ENCODE measurements at places on chromosomes 13 and 19.

- DNase-seq = peak; percentile 23
These were observed 7.9 kb upstream of the LINGO3 start for GRCh38 chr19:2315818-2316353.

- no peak for DNase-seq
These were observed at the start of gene EXOC3L2 for GRCh38 chr19:45245334-45245787. Gene EXOC3L2, minus strand, starts transcription at chr19:45245407. Its CDS starts 6,362 bp downstream, at chr19:45239045.

- peak; percentile 60 for DNase-seq
These were observed 104.7 kb upstream of the KL start for GRCh38 chr13:32911506-32911905.

DNA sequence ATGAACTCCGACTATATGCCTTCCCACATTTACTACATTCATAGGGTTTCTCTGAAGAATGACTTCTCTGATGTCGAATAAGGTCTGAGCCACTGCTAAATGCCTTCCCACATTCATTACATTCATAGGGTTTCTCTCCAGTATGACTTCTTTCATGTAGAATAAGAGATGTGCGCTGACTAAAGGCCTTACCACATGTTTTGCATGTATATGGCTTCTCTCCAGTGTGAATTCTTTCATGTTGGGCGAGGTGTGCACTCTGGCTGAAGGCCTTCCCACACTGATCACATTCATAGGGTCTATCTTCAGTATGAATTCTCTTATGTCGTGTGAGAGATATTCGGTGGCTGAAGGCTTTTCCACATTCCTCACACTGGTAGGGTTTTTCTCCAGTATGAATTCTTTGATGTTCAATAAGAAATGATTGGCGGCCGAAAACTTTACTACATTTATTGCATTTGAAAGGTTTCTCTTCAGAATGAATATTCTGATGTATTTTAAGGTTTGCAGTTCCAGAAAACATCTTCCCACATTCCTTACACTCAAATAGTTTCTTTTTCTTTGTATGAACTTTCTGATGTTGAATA lies 35.8 kb downstream of the ZNF667 start:
- no peak for DNase-seq

DNA sequence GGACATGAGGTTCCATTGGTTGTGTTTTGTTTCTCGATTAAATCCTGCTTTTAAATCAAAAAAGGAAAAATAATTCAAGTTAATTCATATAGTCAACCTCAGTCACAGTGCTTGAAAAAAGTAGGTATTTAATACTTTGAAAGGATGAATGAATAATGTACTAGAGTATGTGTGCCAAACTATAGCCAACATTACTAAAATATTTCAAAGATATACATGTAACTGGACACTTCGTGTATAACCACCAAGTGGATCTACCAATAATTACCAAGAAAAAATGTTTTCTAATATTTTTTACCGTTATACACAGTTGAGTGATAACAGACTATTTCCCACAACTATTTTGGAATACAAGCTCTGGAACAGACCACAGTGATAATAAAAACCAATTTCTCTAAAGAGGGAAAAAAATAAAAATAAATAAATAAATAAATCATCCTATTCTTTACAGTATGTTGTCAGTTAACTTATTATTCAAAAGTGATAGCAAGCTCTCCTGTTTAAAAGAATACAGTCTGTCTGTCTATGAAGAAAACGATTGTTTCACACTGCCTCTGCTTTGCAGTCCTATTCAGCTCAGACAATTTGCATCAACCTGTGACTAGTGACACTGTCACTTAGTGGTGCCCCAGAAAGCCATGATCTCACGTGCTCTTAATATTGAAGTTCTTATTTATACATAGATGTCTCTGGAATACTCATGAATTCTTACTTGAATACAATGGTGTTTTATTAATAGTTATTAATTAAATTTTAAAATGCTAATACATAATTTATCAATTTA lies 58.2 kb downstream of the UBL3 start:
- DNase-seq = no peak

- no peak for DNase-seq
These were observed 32.2 kb downstream of the C13orf46 start for GRCh38 chr13:113941571-113942191.

GRCh38 chr19:18389726-18390064 lies 3.7 kb downstream of the GDF15 start:
- no peak for DNase-seq

DNA sequence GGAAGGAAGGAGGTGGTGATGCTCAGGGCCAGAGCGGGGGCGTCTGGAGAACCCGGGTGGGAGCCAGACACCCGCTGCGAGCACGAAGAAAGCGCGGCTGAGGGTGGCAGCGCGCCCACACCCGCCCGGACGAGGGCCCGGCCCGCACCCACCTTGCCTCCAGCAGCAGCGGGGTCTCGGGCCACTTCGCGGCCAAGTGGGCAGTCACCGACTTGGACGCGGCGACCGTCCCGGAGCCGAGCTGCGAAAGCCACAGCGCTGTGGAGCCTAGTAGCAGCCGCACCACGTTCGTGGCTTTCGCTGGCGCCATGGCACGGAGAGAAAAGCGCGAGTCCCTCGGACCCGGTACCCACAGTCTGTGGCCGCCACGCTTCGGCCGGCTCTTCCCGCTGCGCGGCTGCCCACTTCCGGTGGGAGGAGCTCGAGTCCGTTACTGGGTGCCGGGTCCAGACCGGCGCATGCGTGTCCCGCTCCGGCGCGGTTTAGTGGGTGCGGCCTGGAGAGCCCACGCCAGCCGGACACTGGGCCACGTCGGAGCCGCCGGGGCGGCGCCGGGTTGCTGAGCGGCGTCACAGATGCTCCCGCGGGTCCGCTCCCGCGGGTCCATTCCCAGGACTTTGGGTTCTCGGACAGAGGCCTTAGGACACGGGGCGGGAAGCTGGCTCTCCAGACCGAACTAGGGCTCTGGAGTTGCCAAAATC lies at the start of gene UGGT2:
Gene UGGT2, minus strand, starts transcription at position 399 of the 701 bp plus-strand sequence. Its CDS starts 89 bp downstream, at position 310.
- peak; percentile 40 for DNase-seq

DNA sequence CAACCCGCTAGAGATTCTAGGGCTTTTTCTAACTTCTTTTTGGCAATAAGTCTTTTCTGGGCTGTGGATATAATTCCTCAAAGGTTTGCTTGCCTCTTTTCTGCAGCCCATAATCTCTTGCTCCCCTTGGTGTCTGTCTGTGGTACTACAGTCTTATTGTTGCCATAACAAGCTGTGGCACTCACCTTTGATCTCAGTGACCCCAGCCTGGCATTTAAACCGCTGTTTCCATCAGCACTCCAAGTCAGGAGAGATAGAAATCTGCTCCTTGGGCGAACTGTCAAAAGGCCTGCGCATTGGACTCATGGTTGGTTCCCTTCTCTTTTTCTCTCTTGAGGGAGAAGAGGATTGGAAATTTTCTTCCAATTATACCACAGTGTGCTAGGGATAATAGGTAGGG lies 14.5 kb upstream of the MPHOSPH8 start:
- no peak for DNase-seq

- DNase-seq = no peak
These were observed 80.0 kb downstream of the WDFY2 start for GRCh38 chr13:51663973-51664957.

- DNase-seq = no peak
These were observed 1582.0 kb upstream of the PCDH20 start for GRCh38 chr13:62997696-62998095.

DNA sequence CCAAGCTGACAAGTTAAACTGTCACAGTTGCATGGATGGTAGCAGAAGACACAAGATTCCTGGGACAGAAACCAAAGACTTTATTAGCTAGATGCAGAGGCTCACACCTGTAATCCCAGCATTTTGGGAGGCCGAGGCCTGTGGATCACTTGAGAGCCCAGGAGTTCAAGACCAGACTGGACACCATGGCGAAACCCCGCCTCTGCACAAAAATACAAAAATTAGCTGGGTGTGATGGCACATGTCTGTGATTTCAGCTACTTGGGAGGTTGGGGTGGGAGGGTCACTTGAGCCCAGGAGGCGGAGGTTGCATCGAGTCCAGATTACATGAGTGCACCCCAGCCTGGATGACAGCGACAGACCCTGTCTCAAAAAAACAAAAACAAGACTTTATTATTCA lies 346.6 kb downstream of the IRS2 start:
- DNase-seq = no peak

GRCh38 chr13:52851137-52851962 lies 2.9 kb upstream of the PCDH8 start:
- DNase-seq = peak; percentile 74

GRCh38 chr13:85808811-85809210 lies 9.6 kb upstream of the SLITRK6 start:
- DNase-seq = no peak

- DNase-seq = peak; percentile 77
These were observed 692 bp upstream of the ZNF580 start for GRCh38 chr19:55640043-55640576.

GRCh38 chr13:50686551-50686950 lies 156.9 kb downstream of the DLEU7 start:
- DNase-seq = peak; percentile 5

GRCh38 chr13:73687929-73688328 lies 446.3 kb downstream of the KLF12 start:
- DNase-seq = no peak

- DNase-seq = no peak
These were observed 2.2 kb upstream of the USPL1 start for GRCh38 chr13:30615481-30615865.

GRCh38 chr13:44867825-44868224 lies 121.4 kb downstream of the NUFIP1 start:
- no peak for DNase-seq

All from activated CD4-positive, alpha-beta T cell treated with anti-CD3 and anti-CD28 coated beads, Interleukin-2, Interleukin-4, amounts not matched to agents 100 ng/mL and 50 ng/mL, durations not matched to agents 16 hours and 8 hours (primary cell).